ENCODE measurements at places on chromosomes 7 and 10. TPM values are rescaled to one million over a fixed set of nuclear protein-coding genes. Genes with fewer than 3 reads are reported as not detected.

DNA sequence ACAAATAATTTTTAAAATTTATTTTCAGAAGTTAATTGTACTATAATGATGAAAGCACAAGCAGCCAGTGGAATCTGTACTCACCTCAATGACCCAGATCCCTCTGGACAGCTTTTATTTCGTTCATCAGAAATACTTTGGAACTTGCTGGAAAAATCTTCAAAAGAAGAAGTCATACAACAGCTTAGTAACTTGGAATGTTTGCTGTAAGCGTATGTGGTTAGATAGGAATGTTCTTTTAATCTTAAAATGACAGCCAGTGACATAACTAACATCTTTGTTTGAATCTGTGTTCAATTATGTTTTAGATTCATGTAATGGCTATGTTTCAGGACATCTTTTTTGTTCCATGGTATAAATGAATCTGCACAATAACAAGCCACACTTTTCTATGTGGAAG lies 26.8 kb downstream of the CFAP69 start:
- DNase-seq = no peak

DNA sequence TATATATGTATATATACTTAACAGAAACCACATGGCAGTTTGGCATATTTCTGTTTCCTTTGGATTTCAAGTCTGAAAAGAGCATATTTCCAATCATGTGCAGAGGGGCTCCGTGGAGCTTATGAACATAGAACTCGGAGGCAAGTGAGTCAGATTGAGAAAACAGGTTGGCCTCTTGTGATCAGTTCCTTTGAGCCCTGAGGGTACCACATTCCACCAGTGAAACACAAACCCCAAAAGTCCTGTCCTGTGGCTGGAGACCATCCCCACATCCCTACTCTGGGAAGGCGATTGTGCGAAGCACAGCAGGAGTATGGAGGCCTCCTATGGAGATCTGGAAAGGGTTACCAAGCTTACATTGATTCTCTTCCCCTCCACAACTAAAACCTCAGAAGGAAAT lies 196.7 kb upstream of the TMEM72 start:
- DNase-seq = no peak

- DNase-seq = no peak
Observed at GRCh38 chr7:26587536-26587935, 276.9 kb downstream of the SKAP2 start.

GRCh38 chr10:65723525-65723924 lies 1202.3 kb upstream of the LRRTM3 start:
- DNase-seq = no peak

GRCh38 chr7:129952086-129952652 lies 591 bp downstream of the UBE2H start:
- no peak for DNase-seq

GRCh38 chr10:126836009-126836408 lies 69.2 kb upstream of the DOCK1 start:
- DNase-seq = no peak

- DNase-seq = no peak
Observed at GRCh38 chr7:39923091-39923490, 27.0 kb upstream of the CDK13 start.

GRCh38 chr7:49346195-49346899 lies 422.0 kb downstream of the CDC14C start:
- DNase-seq = peak; percentile 85

- no peak for DNase-seq
Observed at GRCh38 chr10:94358480-94358879, 4.3 kb downstream of the NOC3L start.

DNA sequence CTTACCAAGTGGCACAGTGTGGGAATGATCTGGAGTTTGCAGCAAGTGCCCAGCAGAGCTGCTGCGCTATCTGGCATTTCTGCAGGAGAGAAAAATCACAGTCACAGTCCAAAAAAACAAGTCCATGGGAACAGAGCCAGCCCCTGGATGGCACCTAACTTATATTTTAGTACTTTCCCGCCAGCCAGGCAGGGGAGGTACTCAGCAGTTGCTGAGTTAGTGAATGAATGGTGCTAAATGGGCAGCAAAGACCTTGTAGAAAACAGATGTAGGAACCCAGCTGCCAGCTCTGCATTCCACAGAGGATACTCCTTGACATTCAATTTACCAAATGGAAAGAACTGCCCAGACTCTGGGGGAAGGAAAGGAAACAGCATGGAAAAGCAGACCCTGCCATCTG lies 54.5 kb downstream of the GSDME start:
- no peak for DNase-seq

GRCh38 chr7:33422825-33423645 lies 293.7 kb downstream of the BBS9 start:
- no peak for DNase-seq

Gene STAG3
- 21.2 TPM for polyA plus RNA-seq

Gene SLC26A3
- polyA plus RNA-seq = not detected

Gene CCDC172
- polyA plus RNA-seq = not detected

Gene HOXA3
- 14.3 TPM for polyA plus RNA-seq

Gene GBX1
- 3.1 TPM for polyA plus RNA-seq

Gene FGL2
- polyA plus RNA-seq = 27.9 TPM

Gene DGKB
- polyA plus RNA-seq = 0.53 TPM

Gene ZNF32
- 46.8 TPM for polyA plus RNA-seq

Data from forelimb muscle (tissue), 1 donor.